ENCODE measurements at places on chromosomes 3 and 15.

DNA sequence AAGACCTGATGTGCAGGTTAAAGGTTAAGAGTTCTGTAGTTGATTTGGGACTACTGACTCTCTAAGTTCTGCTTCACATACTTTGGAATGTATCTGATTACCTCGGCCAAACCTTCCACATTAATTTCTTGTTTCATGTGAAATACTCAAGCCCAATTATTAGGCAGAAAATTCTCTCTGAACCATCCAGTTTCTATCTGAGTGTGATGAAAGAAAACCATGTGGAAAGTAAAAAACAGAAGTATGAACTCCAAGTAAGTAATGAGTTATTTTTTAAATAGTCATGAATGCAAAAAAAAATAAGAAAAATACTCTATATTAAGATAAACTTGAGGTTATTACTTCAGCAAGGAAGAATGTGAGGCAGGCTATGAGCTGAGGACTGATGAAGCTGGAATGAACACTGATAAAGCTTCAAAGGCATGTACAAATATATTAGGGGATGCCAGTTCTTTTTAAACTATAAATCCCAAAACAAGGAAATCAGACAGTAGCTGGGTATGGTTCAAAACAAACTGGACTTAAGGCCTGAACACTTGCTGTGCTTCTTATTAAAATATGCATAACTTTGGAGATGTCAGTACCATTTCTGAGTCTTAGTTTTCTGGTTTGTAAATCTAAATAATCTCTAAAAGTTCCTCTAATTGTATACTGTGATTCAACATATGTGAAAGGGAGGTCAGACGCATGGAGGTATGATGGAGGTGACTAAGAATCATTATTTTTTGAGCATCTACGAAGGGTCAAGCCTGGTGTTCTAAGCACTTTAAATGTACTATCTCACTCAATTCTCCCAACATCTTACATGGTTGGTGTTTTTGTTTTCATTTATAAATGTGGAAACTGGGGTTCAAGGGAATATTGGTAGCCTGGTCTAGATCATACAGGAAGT, 59.6 kb downstream of the COL6A6 start:
- DNase-seq: no peak

GRCh38 chr3:138578961-138579574, 15.0 kb downstream of the CEP70 start:
- DNase-seq: no peak

DNA sequence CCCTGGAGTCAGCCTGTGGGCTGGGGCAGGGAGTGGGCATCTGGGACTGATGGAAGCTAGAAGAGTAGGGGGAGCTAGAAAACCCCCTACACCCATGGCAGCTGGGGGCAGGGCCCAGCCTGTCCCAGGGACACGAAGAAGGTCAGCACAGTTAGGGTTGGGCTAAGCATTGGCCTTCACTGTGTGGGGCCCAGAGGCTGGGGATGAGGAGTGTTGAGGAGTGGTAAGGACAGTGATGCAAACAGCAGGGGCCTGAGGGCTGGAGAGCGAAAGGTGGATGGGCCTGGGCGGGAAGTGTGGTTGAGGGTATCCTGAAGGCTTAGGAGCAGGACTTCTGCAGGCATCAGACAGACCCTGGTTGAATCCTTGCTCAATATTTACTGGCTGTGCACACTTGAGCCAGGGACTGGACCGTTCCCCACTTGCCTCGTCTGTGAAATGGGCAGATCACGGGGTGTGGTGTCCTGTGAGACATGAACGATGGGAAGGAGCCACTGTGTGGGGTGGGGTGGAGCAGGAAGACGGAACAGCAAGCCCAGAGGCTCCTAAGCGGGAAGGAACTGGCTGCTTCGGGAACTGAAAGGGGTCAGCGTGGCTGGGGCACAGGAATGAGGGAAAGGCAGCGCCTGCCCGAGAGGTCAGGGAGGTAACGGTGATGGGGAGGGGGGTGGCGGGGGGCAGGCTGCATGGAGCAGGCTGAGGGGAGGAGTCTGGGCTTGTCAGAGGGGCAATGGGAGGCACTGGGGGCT, 7.3 kb downstream of the PRKCD start:
- peak; percentile 28 for DNase-seq

DNA sequence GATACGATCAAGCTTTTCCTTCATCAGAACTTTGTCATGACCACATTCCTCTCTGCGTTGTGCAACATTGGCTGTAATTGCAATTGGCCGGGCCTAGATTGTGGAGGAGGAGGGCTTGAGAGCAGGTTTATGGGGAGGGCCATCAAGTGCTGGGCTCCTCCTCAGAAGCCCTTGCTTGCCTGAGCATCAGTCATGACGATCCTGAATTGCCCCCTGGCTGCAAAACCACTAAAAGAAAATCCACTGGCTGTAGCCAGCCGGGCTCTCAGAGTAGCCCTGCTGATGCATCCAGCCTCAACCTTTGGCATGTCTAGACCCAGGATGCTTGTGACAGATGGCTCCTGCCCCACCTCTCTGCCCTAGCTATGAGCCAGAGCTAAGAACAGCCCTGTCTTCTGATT, 13.4 kb upstream of the TRH start:
- peak; percentile 62 for DNase-seq

DNA sequence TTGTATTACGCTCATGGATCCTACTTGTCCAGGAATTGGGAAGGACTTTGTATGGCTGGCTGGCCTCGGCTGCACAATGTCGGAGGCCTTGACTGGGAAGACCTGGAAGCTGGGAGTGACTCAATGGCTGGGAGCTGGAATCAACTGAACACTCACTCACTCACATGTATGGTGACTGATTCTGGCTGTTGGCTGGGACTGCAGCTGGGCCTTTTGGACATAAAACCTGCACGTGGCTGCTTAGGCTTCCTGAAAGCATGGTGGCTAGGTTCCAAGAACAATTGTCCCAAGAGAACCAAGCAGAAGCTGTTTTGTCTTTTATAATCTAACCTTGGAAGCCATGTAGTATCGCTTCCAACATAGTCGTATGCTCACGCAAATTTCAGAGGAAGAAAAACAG, 38.0 kb upstream of the CMTM8 start:
- no peak for DNase-seq

Data from NB4 (cell line).